Fibroblast of the conjunctiva (primary cell): ENCODE measurements at places on chromosomes 2 and 18.

DNA sequence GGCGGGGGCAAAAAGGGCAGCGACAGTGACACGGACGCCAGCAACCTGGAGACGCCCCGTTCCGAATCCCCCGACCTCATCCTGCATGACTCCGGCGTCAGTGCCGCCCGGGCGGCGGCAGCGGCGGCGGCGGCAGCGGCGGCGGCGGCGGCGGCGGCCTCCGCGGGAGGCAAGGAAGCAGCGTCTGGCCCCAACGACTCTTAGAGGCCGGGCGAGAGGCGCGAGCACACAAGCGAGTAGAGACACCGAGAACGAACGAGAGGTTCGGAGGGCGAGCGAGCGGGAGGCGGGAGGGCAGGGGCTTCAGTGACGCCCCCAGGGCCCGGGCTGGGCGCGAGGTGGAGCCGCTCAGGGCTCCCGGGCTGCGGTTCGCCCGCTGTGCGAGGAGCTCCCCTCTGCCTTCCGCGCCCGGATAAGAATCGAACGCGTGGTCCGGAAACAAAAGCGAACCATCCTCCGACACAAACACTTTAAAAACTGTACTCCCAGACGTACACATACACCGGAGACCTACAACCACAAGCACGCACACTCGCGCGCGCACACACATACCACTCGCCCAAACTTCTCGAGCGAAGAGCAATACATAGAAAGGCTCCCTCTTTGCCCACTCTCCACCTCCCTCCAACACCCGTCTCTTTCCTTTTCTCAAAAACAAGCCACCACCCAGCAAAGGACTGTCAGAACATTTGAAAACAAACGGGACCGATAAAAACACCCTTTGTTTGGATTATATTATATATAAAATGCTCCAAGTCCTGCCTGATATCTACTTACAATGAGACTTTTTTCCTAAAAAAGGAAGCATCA lies 2.8 kb downstream of the SP9 start:
- no peak for DNase-seq

DNA sequence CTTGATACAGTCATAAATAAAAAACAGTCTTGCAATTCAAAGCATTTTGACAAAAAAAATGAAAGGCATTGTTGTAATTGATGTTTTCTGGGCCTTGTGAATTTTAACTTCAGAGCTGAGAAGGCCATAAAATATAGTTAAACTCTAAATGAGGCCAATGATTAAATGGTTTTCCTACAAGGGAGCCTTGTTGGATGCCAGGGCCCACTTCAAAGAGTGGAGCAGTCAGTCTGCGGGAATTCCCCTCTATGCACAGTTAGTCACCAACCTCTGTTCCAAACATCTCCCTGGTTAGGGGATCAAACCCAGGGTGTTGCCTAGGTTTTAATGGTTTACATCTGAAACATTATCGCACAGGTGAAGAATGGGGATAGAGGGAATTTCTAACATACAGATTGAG lies 143.4 kb downstream of the NCKAP5 start:
- DNase-seq, result no peak

DNA sequence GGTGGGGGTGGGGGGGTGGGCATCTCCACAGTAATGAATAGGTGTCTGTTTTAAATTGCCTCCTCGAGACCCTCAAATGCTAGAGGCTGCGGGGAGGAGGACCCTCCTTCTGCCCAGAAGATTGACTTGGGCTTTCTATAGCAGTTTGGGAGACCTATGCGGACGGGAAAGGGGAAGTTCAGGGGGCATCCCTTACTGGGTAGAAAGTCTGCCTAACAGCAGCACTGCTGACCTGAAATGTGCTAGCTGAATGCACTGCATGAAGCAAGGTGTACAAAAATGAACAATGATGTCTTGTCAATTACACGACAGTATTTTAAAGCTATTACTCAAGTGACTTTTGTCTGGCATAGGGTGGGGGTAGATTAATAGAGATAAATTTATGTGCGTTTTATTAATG lies 2.5 kb downstream of the DCC start:
- DNase-seq, result no peak

DNA sequence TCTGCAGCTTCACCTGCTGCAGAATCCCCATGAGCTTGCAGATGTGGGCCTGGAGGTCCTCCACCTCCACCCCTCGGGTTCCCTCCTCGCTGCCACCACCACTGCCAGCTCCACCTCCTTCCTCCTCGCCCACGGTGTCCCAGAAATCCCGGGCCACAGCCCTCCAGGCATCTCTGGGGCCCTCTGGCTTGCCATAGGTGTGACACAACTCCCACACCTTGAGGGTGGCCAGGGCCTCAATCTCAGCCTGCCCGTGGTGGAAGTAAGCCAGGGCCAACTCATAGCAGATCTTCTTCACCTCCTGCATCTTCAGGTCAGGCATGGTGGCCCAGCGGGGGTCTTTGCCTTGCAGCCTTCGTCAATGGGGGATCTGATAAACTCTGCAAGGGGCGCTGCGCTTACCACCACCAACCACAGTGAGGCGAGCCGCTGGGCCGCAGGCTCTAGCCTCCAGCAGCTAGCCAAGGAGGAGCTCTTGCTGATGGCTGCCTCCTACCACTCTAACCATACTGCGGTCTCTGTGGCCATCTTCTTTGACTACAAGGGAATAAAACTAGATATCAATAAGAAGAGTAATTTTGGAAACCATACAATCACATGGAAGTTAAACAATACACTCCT lies 36.1 kb upstream of the ANKRD62 start:
- DNase-seq, result no peak

DNA sequence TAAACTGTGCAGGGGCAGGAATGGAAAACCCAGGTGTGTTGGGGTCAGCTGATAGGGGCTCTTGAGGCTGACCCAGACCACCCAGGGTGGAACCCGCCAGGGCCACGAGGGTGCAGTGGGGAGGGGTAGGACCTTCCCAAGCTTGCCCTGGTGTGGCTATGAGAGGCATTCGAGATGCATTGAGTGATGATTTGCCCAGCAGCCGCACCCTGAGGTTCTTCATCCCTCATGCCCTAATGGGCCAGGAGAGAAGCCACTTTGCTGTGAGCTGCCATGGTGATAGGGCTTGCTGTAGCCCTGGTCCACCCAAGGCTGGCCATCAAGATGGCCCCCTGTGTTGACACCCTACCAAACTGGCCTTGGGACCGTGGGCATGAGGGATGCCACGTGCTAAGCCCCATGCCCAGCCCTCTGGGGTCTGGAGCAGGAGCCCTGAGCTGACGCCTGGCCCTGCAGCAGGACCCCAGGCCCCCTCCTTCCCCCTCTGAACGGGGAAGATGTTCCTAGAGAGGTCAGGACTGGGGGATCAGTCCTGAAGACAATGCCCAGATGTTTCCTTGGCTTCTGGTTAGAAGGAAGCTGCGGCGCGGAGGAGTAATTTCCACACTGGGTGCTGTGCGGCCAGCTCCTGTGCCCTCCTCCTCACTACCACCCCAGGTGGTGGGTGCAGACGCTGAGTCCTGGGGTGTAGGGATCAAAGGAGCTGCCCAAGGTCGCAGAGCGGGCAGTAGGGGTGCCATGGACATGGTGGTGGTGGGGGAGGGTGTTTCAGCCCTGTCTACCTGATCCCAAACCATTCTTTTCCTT lies 122.5 kb upstream of the HDAC4 start:
- DNase-seq, result no peak

DNA sequence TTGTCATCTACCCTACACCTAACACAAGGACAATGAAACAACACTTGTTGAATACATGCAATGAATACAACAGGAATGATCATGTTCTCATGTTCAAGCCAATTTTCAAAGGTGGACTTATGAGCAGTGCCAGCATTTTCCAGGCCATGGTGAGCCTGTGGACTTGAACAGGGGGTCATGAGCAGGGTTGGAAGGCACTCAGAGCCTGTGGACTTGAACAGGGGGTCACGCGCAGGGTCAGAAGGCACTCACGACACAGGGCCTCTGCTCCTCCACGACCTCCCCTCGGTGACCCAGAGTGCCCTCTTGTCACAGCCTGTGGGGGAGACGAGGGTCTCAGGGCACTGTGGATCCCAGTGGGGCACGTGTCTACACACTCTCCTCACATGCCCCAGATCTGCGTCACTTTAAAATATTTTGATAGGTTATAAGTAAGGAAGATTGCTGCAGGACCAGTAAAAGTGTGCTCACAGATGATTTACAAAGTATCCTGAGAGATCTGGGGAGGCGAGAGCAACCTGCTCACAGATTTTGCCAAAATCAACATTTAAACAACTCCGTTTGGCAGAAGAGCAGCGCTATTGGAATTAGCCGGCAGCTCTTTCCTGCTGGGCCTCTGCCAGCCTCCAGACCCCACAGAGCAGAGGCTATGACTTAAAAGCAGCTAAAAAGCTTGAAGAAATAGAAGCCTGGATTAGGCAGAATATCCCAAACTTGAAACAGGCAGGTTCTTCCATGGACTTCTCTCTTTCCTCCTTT lies 121.9 kb downstream of the TMEM18 start:
- DNase-seq, result peak; percentile 41

DNA sequence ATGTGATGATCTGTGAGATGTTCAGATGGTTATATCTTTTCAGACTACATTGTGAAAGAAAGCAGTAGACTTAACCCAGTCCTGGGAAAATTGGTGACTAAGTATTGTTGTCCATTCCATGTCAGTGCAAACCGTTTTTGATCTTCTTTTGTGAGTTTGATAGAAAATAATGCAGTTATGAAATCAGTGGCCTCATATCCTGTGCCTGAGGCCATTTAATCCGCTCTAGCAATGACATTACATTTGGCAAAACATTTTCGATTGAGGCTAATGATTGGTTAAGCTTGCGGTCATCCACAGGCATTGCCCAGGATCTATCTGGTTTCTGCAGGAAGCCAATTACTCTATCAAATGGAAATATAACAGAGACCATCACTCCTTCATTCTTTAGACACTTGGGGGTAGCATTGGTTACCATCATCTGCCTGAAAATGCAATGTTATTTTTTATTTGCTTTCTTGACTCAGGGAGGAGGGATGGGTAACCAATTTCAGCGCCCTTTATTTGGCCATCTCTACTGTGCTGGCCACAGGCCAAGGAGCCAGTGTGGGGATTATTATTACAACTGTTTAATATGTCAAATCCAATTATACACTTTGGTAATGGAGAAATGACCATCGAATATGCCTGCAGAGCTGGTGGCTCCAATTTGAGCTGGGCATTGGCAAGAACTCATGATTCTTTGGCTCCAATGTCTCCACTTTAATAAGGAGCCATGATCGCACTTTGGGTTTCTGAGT lies 33.6 kb downstream of the TRIB2 start:
- no peak for DNase-seq

DNA sequence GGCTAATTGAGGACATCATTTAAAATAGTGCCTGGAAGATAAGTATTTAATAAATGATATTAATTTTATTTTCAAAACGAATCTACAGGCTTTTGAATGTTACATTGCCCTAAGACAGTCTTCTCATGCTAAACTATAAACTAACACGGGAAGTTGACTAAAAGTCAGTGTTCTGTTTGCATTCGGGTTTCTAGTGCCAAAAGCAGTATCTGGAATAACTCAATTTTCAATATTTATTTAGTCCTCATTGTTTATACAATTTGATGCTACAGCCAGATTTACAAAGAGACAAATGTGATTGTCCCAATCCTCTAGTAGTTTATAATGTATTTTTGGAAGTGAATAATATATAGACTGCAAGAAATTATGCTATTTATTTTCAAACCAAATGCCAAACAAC lies 429.2 kb downstream of the LRP1B start:
- DNase-seq, result no peak

GRCh38 chr2:237896507-237896892 lies 37.1 kb downstream of the RAMP1 start:
- DNase-seq, result peak; percentile 9

GRCh38 chr2:215726070-215726469 lies 287.3 kb downstream of the MREG start:
- no peak for DNase-seq

- no peak for DNase-seq
Measured at GRCh38 chr18:79640875-79641274, 38.7 kb upstream of the CTDP1 start.

DNA sequence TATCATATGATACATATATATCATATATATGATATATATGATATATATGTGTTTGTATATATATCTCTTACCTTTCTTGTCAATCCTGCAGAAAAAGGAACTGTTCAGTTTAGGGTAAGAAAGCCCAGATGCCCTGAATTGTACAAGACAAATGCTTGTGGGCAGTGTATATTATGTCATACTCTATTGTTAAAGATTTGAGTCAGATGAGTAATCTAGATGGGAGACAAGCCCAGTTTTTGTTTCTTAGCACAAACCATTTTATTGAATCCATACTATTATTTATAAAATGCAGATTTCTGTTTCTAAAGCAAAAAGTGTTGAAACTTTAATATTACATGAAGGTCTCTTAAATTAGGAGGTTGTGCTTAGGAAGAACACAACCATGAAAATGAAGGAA lies 90.6 kb downstream of the VRK2 start:
- peak; percentile 36 for DNase-seq

DNA sequence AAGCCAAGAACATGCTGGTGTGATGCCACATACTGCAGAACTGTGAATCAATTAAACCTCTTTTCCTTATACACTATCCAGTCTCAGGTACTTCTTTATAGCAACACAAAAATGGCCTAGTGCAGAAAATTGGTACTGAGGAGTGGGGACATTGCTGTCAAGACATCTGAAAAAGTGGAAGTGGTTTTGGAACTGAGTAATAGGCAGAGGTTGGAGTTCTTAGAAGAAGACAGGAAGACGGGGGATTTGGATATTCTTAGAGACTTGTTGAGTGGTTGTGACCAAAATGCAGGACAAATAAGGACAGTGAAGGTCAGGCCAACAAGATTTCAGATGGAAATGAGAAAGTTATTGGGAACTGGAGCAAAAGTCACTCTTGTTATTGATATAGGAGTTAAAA lies 31.3 kb upstream of the CDH2 start:
- no peak for DNase-seq
